HTR-8/SVneo (cell line): ENCODE measurements at places on chromosomes 3 and 15.

DNA sequence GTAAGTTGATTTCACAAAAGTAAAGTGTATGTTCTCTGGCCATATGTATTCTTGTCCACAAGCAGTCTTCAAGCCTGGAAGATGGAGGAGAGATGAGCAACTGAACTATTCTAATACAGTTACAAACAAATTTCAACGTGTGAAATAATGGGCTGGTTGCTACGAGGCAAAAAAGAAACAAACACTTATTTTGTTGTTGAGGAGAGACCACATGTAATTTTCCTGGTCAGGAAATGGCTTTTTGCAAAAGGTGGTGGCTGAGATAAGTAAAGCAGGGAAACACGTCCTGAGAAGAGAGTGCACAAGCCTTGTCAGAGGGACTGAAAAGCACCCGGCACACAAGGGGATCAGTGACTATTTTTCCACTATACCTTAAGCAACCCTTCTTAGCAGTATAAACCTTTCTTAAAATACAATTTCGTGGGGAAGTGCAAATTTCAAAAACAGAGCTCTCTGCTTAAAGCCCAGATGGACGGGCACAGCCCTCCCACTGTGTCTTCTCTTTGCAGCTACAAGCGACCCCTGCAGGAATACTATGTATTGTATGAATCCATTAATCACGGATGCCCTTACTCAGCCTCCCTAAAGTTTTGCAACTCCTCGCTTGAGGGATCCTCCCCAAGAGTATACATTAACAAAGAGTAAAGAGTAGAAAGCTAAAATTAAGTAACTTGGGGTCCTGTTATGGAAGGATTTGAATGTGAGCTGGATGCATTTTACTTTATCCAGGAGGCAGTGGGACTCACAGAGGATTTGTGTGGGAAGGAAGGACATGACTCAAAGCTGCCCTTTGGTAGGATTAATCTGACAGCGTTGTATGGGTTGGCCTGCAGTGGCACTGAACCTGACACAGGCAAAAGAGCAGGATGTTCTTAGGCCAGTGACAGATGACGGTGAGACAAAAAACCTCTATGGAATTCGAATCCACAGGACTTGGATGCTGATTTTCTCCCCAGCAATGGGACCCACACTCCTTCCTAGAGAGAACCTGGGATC is 253.7 kb downstream of the IL5RA start:
- no peak for DNase-seq

DNA sequence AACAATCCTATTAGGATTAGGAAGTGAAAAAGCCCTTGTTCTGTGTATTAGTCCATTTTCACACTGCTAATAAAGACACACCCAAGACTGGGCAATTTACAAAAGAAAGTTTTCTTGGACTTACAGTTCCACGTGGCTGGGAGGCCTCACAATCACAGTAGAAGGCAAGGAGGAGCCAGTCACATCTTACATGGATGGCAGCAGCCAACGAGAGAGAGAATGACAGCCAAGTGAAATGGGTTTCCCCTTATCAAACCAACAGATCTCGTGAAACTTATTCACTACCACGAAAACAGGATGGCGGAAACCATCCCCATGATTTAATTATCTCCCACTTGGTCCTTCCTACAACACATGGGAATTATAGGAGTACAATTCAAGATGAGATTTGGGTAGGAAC is 248.2 kb upstream of the KCNMB2 start:
- no peak for DNase-seq

DNA sequence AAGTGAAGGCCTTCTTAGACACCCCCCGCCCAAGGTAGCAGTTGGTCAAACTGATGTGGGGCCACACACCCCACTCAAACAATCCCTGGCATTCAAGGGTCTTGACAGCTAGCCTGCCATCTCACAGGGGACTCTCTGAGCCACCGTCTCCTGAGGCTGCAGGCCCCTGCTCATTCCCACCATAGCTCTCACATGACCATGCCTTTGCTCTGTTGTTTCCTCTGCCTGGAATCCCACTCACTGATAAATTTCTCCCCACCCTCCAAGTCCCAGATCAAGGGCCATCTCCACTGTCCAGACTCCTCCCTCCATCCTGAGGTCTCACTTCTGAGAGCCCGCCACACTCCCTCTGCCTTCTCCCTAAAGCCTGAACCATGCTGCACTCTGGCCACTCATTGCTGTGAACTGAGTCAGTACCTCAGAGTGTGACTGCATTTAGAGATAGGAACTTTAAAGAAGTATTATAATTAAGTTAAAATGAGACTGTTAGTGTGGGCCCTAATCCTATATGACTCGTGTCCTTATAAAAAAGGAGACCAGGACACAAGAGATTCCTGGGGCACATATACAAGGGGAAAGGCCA is 10.0 kb downstream of the WNT7A start:
- no peak for DNase-seq

GRCh38 chr3:158368271-158368670 is 202.7 kb upstream of the MLF1 start:
- DNase-seq = no peak

GRCh38 chr15:74392451-74392830 is 25.0 kb upstream of the CYP11A1 start:
- no peak for DNase-seq

- peak; percentile 30 for DNase-seq
These were observed 502.2 kb downstream of the PYDC2 start for GRCh38 chr3:191963182-191963581.

- no peak for DNase-seq
These were observed 103.6 kb upstream of the ICE2 start for GRCh38 chr15:60582370-60583036.

- DNase-seq = no peak
These were observed 76.7 kb downstream of the SEC22A start for GRCh38 chr3:123278446-123278845.

GRCh38 chr3:194133661-194134230 is 2.2 kb upstream of the HES1 start:
- DNase-seq = peak; percentile 43

GRCh38 chr15:85531083-85531482 is 150.7 kb downstream of the AKAP13 start:
- no peak for DNase-seq

DNA sequence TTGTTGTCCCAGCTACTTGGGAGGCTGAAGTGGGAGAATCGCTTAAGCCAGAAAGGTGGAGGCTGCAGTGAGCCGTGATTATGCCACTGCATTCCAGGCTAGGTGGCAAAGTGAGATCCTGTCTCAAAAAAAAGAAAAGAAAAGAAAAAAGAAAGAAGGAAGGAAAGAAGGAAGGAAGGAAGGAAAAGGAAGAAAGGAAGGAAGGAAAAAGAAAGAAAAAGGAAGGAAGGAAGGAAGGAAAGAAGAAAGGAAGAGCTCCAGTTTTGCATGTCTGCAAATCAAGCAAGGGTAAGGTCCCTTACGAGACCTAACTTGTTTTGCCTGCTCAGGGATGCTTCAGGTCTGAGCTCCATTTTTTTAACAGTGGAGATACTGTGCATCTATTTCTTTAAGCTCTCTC is 3.6 kb upstream of the XIRP1 start:
- DNase-seq = no peak

GRCh38 chr15:100224206-100225185 is 117.3 kb downstream of the ADAMTS17 start:
- no peak for DNase-seq

DNA sequence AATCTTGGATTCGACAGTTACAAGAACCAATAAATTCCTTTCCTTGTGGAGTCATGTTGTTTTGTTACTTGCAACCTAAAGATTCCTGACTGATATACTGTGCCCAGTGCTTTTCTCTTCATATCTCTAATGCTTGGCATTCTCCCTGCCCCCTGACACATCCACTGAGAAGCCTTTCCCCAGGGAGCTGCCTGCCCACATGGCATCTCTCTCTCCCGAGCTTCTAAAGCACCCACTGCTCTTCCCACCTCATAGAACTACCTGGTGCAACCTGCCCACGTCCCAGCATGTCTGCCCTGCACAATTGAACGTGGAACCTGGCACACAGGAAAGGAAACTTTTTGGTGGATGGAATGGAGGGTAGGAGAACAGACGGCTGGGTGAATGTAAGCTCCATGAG is 6.8 kb downstream of the CYP8B1 start:
- DNase-seq = no peak

DNA sequence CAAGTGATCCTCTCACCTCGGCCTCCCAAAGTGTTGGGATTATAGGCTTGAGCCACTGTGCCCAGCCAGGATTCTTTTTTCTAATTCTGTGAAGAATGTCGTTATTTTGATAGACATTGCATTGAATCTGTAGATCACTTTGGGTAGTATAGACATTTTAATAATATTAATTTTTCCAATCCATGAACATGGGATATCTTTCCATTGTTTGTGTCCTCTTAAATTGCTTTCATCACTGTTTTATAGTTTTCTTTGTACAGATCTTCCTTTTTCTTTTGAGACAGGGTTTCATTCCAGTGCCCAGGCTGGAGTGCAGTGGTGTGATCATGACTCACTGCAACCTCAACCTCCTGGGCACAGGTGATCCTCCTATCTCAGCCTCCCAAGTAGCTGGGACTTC is 11.6 kb upstream of the KCTD6 start:
- no peak for DNase-seq

GRCh38 chr15:90603893-90604292 is 74.2 kb downstream of the CRTC3 start:
- no peak for DNase-seq

DNA sequence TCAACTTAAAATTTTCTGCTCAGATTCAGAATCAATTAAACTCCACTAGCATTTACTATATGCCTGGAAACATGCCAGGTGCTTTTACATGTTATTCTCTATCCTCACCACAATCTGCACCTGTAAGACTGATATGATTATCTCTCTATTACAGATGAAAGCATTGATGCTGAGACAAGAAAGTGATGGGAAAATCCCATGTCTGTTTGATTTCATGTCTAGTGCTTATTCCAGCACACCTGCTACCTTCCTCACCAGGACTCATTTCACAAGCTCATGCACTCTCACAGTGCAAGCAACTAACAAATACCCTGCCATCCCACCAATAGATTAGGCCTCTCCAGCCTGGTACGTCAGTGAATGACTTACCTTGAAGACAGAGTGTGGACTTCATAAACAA is 25.0 kb upstream of the BCL6 start:
- no peak for DNase-seq

GRCh38 chr15:31869686-31870307 is 160.5 kb upstream of the CHRNA7 start:
- no peak for DNase-seq

DNA sequence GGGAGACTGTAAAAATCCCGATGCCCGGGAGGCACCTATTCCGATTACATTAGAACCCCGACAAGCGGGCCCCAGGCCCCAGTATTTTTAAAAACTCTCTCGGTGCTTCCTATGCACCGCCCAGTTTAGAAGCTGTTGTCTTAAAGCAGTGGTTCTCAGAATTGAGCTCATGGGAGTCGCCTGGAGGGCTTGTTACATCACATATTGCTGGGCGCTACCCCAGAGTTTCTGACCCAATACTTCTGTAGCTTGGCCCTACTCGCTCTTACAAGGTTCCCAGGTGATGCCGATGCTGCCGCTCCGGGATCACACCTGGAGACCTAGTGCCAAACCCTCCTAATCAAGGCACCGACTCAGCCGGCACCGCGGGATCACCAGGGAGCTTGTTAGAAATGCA is 35.2 kb downstream of the CPN2 start:
- no peak for DNase-seq

GRCh38 chr3:189363590-189364255 is 192.0 kb downstream of the TPRG1 start:
- DNase-seq = no peak

GRCh38 chr3:176097027-176097426 is 1100.3 kb downstream of the TBL1XR1 start:
- no peak for DNase-seq

DNA sequence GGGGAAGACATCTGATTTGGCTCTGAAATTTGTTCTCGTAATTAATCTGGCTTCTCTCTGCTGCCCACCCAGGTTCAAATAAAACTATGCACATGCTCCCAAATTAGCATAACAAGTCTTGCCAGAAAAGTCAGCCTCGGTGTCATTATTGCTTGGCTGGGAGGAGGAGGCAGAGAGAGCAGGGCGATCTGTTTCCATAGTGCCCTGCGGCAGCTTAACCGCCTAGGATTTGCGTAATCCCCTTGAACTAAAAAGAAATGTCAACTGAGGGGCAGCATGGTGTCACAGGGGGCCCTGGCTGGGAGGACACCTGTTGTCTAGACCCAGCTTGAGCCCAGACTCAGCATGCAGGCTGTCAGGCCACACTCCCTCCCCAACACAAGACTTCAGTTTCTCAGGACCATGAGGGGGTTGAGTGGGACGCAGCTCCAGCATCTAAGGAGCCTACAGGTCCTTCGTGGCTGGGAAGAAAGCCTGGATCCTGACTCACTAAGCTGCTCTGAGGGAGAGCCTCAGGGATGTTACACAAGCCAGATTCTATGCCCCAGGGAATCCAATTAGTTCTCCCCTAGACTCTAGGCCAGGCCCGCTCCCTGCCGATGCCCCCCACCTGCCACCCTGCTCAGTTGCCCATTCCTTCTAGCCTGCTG is 17.3 kb downstream of the MRPS11 start:
- no peak for DNase-seq

GRCh38 chr3:46996689-46997452 is 17.4 kb downstream of the NBEAL2 start:
- DNase-seq = no peak
